GM03348 (cell line): ENCODE measurements at places on chromosomes 12 and 14.

GRCh38 chr12:52704464-52704863, 1.1 kb upstream of the KRT77 start:
- DNase-seq: no peak

DNA sequence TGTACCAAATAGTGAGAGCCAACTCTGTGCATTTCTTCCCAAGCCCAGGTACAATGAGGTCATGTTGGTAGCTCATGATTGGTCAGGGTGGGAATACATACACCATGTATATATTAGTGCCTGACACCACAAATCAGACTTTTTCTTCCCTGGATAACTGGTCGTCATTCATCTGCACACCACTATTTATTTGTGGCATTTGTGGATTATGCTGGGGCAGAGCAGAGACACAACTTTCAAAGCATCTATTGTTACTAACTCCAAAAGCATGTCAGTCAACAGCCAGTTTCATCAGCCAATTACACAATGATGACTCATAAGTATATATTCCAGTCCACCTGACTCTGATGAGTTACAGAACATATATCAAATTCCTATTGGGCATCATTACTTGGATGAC, 181.7 kb downstream of the ADAMTS20 start:
- DNase-seq: no peak

DNA sequence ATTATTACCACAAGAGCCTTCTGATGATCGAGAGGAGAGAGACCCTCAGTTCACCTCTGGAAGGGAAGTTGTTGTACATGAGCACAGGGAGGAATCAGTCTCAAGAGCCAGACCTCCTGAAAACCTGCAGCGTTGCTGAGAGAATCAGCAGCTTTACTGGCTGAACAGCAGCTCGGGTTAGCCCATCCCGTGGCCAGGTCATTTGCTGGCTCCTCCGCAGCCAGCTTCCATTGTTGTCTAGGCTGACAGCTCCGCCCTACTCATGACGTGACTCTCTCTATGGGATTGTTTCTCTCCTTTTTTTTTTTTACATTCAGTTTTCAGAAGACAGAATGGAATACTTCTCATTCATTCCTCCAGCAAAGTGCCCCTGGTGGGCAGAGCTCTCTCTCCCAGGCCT, 69.9 kb downstream of the TGFB3 start:
- DNase-seq: no peak

GRCh38 chr12:34405286-34406227, 383.3 kb downstream of the ALG10 start:
- DNase-seq: peak; percentile 1

DNA sequence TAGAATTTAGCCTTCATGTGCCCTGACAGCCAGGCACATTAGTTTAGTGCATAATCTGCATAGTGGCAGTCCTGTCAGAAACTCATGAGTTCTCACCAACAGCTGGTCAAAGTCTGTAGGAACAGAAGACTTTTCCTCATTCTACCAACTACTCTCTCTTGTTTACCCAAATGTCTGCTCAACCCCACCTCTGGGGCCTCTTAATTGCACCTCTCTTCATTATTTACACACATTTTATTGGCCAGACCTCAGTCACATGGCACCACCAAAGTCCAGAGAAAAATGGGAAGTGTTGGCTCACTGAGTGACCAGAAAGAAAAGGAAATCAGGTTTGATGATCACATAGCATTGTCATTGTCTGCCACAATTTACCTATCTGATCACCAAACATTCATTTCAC, 114.6 kb upstream of the PLXNC1 start:
- no peak for DNase-seq

- no peak for DNase-seq
Measured at GRCh38 chr12:114186241-114187002, 219.5 kb downstream of the TBX5 start.

DNA sequence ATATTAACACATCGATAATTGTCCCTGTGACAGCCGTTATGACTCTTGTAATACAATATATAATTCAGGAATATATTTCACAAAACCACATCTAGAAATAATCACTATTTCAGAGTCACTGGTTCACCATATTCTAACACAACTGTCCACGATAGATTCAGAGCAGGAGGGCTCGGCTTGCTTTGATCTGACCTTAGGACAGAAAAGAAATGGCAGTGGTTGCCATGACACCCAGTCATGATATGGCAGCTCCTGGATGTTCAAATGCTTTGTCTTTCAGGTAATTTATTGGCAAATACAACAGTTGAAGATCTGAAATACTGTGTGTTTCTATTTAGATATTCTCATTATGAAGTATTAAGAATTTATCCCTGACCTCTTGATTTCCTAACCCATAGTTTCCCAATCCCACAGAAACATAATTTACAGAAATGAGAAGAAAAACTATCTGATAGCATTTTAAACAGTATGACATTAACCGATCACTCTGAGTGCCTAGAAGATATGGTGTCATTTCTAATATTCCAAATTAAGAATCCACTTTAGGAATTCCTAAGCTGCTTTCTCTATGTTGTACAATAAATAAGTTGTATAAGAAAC, 116.4 kb downstream of the EPS8 start:
- no peak for DNase-seq

DNA sequence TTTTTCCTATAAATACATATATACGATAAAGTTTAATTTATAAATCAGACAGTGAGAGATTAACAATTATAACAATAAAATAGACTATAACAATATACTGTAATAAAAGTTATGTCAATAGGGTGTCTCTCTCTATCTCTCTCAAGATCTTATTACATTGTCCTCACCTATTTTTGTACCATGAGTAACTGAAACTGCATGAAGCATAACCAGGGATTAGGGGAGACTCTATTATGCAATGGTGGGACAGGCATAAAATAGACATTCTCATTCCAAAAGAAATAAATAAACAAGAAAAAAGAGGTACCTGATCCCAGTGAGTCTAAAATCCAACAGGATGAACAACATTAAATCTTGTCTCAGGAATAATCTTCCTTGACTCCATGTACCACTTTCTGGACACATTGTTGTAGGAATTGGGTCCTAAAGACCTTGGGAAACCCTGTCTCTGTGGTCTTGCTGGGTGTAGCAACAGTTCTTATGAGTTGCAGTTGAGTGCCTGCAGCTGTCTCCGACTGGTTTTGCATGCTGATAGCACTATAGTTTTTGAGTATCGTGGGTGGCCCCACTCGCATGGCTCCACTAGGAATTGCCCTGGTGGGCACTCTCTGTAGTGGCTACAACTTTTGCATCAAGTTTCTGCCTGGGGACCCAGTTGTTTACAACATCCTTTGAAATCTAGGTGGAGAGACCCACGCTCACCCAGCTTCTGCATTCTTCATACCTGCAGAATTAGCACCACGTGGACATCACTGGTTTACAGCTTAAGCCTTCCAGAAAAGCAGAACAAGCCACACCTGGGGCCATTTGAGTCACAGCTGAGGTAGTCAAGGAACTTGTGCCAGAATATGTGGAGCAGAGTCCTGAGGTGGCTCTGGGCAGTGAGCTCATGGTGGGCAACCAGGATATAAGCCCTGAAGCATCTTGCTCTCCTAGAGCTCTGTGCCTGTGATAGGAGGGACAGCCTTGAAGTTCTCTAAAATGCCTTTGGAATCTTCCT, 204.7 kb downstream of the KITLG start:
- no peak for DNase-seq

GRCh38 chr14:29663281-29663801, 264.3 kb downstream of the PRKD1 start:
- peak; percentile 5 for DNase-seq

DNA sequence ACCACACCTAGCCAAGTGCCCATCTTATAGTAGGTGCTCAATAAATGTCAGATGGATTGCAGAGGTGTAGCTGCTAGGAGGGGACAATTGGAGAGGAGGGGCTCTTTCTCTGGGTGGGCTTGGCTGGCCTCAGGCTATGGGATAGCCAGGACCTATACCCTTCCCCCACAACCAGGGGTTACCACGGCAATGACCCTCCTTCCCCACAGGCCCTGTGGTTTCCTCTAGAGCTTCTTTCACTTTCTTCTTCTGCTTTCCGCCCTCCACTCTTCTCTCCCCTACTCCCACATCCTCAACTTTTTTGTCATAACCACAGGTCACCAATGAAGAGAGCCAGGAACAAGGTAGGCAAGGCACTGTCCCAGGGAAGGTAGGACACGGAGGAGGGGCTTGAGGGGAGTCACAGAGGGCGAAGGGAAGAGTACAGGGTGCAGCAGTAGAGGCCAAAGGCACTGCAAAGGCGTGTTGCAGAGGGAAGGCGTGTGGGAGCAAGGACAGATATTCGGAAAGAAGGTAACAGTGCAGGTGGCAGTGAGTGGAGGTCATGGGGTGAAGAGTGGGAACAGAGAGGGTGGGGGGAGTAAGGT, 1.9 kb upstream of the ITGB7 start:
- no peak for DNase-seq

DNA sequence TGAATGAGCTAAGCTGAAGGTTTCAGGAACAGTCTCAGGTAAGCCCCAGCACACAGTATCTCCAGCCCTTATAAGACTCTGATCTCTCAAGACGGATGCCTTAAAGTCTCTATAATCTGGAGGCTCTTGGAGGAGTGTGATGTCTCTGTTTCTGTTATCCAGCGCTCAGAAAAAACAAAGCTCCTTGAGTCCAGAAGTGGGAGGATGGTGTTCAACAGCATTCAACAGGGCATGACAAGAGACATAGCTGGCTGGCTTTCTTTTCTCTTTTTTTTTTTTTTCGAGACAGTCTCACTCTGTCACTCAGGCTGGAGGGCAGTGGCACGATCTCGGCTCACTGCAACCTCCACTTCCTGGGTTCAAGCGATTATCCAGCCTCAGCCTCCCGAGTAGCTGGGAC, 31.6 kb upstream of the TESC start:
- DNase-seq: no peak

DNA sequence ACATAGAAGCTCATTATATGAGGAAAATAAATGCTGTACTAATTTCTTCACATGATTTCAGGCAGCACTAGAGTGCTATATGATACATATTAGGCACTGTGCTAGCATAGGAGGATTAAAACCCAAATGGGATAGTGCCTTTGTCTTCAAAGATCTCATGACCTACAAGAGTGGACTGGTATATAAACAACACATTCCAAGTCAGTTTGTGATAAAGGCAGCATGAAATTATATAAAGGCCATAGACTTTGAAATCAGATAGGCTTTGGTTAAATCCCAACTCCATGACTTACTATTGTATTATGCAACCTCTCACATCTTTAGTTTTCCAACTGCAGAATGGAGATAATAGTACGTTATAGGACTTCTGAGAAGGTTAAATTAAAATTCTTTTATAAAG, 179.7 kb downstream of the RAD51B start:
- peak; percentile 13 for DNase-seq

DNA sequence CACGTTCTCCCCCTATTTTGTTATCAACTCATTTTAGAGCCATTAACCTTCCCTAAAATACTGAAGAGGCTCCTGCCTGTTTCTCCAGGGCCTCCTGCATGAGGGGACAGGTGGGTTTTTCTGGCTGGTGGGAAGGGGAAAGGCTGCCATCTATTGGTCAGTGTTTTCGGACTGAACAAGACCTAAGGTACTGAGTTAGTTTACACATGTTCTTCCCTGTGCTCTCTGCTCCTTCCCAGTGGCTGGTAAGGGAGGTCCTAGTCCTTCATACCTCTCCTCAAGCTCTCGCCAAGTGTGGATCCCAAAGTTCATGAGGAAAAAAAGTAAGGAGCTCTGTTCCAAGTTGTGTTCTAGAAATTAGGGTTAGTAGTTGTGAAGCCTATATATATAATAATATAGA, 357.5 kb downstream of the FSCB start:
- no peak for DNase-seq

- no peak for DNase-seq
Measured at GRCh38 chr14:91873471-91874415, 6.4 kb upstream of the TC2N start.

- DNase-seq: no peak
Measured at GRCh38 chr12:120842595-120842994, 61.6 kb downstream of the SPPL3 start.

GRCh38 chr14:56170028-56170427, 51.8 kb downstream of the PELI2 start:
- no peak for DNase-seq

GRCh38 chr14:96799489-96800054, 2.4 kb downstream of the VRK1 start:
- no peak for DNase-seq

DNA sequence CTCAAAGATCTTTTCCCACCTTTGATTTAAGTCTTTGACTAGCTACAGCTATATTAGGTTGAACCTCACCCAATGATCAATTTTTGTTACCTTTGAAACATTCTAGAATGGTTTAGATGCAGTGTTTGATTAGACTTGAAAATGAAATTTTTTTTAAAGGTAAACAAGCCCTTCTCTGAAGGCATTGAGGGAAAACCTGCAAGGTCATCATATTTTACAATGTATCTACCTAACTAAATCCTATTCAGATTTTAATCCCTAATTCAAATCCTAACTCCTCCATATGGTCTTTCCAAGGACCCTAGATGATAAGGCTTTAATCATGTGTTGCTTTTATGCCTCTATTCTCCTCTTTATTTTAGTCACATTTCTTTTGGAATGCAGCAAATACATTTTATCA, 95.4 kb downstream of the ALG10B start:
- DNase-seq: no peak

- no peak for DNase-seq
Measured at GRCh38 chr12:16763901-16764300, 157.9 kb upstream of the LMO3 start.

GRCh38 chr12:21991526-21991925, 50.3 kb upstream of the ABCC9 start:
- no peak for DNase-seq

GRCh38 chr14:76576047-76576741, 185.1 kb upstream of the VASH1 start:
- no peak for DNase-seq

DNA sequence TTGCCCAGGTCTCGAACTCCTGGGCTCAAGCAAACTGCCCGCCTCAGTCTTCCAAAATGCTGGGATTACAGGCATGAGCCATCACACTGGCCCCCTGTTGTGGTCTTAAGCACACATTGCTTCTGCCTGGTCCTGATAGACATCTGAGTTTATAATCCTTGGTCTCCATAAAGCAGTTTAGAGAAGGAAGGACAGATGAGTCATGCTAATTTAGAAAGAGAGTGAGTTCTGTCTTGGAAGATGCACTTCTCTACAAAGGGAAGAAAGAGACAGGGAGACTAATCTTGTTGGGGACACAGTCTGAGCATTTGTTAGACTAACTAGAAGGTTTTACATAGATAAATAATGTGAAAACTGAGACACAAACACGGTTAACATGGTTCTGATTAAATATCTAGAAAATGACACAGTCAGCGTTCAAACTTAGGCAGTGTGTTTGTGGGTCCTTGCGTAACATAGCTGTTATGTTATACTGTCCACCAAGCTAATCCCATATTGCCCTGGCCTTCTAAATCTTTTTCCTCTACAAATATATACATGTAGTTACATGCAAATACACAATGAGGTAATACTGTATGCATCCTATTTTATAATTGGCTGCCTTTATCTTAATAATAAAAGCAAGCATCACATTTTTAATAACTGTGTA, 31.0 kb downstream of the SAMD4A start:
- DNase-seq: no peak

DNA sequence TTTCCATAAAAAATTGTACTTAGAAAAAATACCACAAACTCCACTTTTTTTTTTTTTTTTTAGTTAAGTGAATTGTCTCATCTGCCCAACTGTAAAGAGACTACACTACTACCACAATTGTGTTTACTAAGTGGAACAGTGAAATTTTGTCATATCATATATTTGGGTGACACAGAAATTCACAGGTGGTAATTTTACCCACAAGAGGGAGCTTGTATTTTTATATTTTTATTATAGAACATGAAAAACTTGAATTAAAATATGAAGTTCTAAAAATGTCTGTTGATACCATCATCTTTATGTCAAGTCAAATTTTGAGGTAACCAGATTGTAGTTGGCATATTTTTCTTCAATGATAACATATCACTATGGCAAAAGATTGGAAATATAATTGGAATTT, 329.4 kb upstream of the SOX5 start:
- DNase-seq: no peak
